ENCODE measurements at places on chromosomes 13 and 19.

GRCh38 chr13:77065461-77066147, 38.6 kb upstream of the FBXL3 start:
- no peak for DNase-seq

DNA sequence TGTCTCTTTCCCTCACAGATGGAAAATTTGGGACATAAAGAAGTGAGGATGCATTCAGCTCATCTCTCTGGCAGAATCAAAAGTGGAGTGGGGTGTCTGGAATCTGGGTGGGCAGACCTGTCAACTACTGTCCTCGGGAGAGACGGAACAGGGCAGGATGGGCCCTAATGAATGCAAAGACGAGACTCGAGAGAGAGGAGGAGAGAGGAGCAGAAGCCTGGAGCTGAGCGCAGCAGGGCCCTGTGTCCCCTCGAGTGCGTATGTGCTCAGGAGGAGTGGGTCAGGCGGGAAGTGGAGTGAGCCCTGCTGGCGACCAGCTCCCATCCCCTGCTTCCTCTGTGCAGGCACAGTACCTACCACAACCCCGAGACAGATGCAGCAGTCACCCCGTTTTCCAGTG, 78.9 kb downstream of the TEX29 start:
- no peak for DNase-seq

GRCh38 chr19:30105727-30106126, 163.7 kb downstream of the URI1 start:
- DNase-seq: no peak

DNA sequence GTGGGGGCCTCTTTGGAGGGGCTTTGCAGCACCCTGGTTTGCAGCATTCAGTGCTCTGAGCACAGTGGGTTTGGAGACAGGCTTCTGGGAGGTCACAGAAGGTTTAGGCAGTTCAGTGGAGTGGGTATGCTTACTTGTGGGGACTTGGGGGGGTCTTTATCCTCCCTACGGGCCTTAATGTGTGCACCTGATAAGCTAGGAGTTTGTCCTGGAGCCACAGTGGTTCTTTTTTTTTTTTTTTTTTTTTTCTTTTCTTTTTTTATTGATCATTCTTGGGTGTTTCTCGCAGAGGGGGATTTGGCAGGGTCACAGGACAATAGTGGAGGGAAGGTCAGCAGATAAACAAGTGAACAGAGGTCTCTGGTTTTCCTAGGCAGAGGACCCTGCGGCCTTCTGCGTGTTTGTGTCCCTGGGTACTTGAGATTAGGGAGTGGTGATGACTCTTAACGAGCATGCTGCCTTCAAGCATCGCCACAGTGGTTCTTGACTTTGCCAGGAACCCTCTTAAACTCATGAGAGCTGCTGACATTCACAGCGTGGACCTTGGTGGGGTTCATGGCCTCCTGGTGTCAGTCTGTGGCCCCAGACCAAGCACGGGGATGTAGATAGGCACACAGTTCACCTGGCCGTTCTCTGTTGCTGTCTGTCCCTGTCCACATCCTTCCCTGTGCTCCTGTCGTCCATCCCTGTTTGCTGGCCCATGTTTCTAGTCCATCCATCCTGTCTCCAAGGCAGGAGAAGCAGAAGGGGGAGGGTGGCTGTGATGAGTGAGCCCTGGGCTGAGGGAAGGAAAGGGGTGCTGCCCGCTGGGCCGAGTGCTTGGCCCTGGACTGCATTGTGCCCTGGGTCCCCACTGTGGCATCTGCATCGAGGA, 2.7 kb downstream of the EGLN2 start:
- DNase-seq: no peak

GRCh38 chr19:35704218-35704617, at the start of gene ZBTB32:
Gene ZBTB32, plus strand, starts transcription at chr19:35704558. Its CDS starts 10,069 bp downstream, at chr19:35714627.
- DNase-seq: no peak

GRCh38 chr19:55255618-55256423, 3.0 kb downstream of the PPP6R1 start:
- DNase-seq: no peak

DNA sequence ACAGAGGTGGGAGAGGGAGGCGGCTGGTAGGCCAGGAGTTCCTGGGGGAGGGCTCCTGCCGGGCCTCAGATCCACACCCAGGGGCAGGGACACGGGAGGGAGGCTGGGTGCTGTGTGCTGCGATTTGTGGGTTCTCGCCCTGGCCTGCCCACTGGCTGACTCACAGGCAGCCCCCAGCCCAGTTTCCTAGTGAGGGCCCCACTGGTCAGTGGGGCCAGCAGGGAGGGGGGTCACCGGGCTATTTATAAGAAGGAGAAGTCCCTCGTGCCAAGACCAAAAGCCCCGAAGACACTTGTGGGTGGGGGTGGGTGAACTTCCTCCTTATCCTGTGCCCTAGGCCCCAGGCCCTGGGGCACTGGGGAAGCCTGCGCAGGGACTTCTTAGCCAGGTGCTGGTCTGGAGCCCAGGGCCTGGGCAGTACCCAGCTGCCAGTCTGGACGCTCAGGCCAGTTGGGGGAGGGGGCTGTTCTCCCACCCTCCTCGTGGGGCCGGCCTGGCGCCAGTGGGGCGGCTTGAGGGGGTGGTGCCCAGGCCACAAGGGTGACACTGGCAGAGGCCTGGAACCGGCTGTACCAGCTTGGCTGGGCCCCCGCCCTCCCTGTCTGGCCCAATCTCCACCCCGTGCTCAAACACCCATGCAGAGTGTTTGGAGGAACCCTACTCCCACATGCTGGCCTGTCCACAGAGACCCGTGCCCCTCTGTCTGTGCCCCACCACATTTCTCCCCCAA, 5.0 kb upstream of the JUNB start:
- DNase-seq: no peak

DNA sequence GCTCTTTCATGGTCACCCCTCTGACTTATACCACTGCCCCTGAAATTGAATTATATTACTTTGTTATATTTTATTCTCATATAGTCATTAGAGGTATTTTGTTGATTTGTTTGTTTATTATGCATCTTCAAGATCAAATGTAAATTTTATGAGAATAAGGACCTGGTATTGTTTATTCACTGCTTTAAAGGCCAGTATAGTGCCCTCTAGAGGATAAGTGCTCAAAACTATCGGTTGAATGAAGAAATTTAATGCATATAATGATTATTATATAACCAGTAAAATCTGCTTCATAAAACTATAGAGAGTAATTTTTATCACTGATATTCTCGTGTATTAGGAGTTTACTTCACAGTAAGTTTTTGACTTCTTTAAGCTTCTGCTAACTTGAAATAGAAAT, 1401.9 kb downstream of the SLITRK1 start:
- DNase-seq: no peak

- no peak for DNase-seq
These were observed 12.7 kb downstream of the FARP1 start for GRCh38 chr13:98155475-98156109.

DNA sequence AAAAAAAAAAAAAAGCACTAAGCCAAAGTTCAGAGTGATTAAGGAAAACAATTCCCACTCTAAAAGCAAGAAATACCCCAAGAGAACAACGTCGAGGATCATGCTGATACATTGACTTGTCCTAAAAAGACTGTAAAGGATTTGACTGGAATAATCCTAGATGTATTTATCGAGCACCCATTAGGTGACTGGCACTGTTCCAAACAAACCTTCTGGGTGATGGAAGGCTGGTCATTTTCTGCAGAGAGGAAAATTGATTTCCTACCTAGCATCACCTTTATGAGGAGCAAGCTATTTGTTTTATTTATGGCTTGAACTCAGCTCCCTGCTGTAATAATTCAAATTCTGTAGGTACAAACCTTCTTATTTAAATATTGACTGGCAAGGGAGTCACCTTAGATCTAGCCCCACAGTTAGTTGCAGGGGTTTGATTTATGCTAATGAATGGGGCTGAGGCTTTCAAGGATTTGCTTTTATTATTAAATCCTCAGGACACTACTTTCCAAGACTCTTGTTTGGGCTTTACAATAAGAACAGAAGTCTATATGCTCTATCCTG, 471.0 kb downstream of the OLFM4 start:
- DNase-seq: no peak

GRCh38 chr13:94121686-94122085, 357.8 kb downstream of the DCT start:
- no peak for DNase-seq

GRCh38 chr19:32702010-32702409, 10.4 kb downstream of the NUDT19 start:
- no peak for DNase-seq

DNA sequence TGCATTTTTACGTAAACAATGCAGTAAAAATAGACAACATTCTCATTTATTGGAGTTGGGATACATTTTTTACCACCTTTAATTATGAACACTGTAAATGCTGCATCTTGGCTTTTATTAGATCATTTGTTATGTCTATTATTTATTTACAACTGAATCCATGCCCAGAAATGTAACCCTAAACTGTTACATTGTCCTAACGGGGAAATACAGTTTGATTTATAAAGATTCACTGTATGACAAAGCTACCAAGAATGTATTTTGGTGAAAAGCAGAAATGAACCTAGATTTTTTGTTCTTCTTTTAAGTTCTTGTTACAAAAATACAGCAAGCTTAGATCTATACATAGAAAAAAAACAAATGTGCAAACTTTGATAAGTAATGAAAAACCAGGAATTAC, 1.1 kb downstream of the METTL21C start:
- no peak for DNase-seq

DNA sequence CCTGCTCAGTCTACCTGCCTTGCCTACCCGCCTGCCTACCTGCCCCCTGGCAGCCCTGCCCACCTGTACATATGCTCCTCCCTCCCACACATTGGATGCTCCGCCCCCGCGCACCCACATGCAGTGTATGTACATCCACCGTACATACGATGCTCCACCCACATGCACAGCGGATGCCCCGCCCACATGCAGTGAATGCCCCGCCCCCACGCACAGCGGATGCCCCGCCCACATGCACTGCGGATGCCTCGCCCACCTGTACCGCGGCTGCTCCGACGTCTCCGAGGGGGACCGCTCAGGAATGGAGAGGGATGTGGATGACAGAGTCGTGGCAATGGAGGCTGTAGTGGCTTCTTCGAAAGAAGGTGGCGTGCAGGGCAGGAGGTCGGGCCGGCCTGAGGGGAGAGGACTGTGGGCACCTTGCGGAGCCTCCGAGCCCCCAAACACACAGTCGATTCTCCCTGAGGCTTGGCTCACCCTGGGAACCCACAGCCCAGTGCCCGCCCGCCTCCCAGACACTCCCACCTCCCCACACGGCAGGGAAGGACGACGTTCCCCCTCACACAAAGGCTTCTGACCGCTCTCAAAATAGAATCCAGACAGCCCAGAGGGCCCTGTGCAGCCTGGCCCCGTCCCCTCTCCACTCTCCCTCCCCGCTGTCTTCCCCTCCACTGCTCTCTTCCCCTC, 16.5 kb upstream of the CACTIN start:
- no peak for DNase-seq

DNA sequence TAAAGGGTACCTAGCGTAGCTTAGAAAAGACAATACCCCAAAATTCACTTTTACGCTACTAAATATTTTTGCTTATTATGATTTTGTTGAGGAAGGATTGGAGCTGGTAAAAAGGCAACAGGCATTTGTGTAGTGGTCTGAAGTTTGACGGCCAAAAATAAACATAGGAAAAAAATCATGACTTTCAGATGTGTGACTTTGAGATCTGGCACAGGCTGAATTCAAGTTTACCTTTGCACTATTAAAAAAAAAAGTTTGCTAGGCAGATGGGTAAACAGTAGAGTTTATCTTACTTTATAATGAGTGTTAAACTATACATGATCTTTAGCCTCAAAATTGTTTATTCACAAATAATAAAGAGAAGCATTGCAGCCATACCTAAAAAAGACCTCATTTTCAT, 24.3 kb upstream of the INTS6 start:
- DNase-seq: no peak

- DNase-seq: no peak
These were observed 45.6 kb upstream of the WDFY2 start for GRCh38 chr13:51538591-51539179.

GRCh38 chr13:49939321-49939720, 3.2 kb upstream of the SPRYD7 start:
- no peak for DNase-seq

DNA sequence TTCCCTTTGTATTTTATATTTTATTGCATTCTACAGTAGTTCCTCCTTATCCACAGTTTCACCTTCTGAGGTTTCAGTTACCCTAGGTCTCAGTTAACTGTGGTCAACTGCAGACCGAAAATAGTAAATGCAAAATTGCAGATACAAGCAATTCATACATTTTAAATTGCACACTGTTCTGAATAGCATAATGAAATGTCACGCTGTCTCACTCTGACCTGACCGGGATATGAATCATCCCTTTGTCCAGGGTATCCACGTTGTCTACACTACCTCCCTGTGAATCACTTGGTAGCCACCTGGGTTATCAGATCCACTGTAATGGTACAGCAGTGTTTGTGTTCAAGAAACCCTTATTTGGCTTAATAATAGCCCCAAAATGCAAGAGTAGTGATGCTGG, 325.0 kb downstream of the DNAJC15 start:
- DNase-seq: no peak

DNA sequence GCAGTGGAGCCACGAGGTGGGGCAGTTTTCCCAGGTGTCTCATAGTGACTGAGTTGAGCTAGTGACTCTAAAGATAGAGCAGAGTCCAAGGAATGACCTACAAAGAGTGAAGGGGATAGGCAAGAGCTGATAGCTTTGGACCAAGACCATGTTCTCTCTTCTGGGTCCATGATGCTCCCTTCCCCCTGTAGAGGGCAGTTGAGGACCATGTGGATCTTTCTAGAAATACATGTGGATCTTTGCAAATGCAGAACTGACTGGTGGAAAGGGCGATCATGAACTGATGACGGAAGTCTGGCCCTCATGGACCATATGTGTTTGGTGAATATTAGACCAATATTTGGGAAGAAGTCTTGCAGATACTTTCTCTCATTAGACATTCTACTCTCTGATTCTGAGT, 6.9 kb downstream of the PSG1 start:
- no peak for DNase-seq

DNA sequence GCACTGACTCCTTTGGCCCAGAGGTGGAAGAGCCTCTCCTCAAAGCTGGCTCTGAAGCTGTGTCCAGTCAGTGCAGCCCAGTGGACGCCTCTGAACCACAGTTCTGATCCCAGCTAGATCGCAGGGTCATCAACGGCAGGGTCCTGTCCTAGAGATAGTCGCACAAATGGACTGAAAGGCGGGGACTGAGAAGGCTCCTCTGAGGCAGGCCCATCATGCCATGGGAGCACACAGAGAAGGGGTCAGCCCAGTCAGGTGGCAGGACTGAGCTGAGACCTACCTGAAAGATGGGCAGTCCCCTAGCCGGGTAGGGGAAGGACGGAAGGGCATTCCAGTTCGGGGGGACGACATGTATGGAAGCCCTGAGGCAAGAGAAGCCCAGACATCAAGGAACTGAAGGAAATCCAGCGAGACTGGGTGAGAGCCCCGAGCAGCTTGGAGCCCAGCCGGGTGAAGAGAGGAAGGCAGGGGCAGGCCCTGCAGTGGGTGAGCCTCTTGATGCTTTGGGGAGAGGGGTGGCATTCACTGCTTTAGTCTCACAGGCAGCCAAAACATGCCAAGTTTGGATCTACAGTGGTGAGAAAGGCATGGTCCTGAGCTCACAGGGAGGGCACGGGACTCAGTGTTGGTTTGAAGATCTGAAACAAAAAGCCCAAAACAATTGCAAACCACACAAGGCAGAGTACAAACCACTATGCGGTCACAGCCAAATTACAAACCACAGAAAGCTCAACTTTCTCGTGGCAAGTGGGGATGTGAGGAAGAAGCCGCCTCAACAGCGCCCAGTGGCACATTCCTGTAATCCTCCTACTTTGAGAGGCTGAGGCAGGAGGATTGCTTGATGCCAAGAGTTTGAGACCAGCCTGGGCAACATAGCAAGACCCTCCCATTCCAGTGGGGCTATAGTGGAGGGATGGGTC, 10.0 kb downstream of the CALM3 start:
- DNase-seq: no peak

All from NCI-H460 (cell line).